ENCODE measurements at places on chromosomes 2 and 18.

- DNase-seq: no peak
Measured at GRCh38 chr18:25737710-25738311, 352.6 kb downstream of the SS18 start.

DNA sequence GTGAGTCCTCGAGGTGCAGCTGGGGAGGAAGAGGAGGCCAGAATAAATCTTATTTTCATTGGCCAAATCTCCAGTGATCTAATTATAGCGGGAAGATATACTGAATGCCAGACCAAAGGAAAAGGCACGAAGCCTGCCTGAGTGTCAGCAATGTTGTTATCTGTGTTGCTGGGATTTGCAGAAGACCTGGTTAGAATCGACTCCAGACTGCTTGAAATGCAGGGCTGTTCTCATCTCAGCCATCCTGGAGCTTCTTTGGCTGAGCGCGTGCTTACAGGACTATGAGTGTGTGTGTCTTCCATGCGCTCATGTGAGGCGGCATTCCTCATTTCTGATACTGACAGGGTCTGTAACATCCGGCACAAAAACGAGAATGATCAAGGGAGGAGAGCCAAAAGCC lies 81.2 kb downstream of the TSN start:
- no peak for DNase-seq

GRCh38 chr18:60020107-60020925 lies 120.5 kb downstream of the PMAIP1 start:
- no peak for DNase-seq

DNA sequence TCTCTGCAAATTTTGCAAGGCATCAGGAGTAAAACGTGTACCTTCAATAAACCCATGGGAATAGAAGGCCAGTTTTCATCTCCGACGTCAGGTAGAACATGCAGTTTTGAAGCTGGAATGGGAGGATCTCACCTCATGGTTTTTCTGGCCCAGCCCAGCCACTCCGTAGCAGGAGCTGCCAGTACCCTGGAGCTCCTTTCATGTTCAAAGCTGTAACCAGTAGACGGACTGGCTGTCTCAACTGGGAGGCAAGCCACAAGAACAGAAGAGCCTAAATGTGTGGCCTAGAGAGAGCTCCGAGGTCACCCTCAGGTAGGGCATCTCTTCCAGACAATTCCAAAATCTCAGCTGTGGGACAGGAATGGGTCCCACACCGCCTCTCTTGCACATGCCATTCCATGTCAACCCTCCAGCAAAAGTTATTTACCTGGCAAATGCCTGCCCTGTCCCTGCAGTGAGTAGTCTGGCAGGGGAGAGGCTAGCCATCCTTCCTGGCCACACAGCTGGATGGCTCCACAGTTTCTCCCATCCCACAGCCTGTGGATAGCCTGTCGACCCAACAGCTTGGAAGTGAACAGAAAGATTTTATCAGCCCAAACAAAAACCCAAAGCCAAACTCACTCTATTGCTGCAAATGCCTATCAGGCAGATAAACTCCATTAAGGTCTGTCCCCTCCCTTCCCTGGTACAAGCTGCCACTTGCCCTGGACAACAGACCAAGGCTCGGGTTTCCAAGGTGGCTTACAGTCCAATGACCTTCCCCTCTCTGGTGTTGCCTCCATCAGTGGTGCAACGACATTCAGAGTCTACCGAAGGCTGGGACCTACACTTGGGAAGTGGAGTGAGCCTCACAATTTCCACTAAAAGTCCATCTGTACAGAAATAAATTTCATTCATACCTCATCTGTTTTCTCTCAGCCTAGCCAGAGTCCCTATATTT lies 27.8 kb downstream of the CRACDL start:
- no peak for DNase-seq

DNA sequence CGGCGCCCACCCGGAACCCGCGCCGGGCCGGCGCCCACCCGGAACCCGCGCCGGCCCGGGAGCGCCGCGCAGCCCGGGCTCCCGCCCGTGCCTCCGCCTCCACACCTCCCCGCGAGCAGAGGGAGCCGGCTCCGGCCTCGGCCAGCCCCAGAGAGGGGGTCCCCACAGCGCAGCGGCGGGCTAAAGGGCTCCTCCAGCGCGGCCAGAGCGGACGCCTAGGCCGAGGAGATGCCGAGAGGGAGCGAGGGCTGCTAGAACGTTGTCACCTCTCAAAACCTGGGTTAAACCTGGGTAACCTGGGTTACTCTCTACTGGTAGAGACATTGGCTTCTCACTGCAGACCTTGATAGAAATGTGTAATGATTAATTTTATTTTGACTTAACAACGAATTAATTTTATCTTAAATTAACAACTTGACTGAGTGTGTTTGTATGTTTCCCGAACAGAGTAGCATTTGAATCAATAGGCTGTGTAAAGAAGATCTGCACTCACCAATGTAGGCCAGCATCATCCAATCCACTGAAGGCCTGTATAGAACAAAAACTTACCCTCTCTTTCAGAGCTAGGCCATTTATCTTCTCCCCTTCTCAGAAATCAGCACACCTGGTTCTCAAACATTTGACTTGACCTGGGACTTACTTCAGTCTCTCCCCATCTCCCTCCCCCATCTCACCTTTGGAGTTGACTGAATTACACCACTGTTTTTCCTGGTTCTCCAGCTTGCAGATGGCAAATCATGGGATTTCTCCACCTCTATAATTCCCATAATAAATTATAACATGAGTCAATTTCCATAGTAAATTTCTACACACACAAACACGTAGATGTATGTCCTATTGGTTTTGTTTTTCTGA lies 242.7 kb downstream of the ASXL3 start:
- no peak for DNase-seq

DNA sequence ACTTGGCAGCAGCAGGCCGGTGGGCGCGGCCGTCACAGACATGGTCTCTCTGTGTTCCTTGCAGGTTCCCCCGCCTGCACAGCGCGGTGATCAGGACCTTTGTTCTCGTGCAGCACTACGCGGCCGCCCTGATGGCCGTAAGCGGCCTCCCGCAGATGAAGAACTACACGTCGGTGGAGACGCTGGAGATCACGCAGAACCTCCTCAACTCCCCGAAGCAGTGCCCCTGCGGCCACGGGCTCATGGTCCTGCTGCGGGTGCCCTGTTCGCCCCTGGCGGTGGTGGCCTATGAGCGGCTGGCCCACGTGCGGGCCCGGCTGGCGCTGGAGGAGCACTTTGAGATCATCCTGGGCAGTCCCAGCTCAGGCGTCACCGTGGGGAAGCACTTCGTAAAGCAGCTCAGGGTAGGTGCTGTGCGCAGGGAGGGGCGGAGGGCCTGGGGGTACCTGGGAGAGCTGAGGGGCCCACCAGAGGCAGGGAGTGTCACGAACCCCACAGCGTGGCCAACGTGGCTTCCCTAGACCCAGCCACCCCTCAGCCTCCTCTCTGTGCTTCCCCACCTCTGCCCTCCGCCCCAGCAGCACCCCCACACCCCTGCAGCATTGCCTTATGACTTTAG lies 59.3 kb downstream of the NTSR2 start:
- no peak for DNase-seq

DNA sequence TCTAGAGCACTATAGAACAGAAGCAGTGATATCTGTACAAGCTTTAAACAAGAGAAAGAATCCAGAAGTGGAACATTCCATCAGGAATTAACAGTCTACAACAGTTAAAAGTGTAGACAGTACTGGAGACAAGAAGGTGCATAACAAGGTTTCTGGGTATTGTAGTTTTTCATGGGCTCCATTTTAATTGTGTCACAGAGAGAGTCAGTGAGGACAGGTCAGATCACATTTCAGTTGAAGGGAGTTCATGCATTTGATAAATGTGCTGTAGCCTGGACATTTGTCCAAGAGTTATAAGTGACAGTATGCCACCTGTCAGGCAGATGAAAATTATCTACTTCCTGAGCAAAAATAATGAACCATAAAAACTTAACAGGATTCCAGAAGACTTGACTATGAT lies 328.6 kb downstream of the CNTNAP5 start:
- DNase-seq: no peak

DNA sequence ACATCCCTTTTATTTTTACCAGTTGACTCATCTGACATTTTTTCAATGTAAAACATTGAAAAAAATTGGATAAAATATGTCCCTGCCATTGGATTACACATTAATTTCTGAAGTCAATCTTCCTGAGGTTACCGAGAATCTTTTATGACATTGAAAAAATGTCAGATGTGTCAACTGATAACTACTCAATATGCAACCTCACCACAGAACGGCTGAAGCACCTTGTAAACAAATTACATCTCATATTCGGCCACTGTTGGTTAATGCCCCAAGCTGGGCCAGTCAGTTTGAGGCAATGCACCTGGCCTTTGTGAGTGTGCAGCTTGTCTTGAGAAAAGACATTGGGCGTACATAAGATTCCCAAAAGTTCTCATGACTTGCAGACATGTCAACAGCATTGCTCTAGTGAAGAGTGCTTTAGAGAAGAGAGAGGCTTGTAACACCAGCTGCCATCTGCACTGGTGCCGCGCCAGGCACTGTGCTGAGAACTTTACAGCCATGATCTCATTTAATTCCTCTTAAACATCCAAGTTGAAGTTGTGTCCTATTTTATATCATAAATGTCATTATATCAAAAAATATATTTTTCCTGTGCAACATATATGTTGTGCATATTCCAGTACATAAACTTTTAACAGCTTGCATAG lies 112.7 kb upstream of the SLC35G4 start:
- no peak for DNase-seq

GRCh38 chr2:196331851-196332250 lies 160.5 kb upstream of the STK17B start:
- no peak for DNase-seq

- no peak for DNase-seq
Measured at GRCh38 chr2:222797261-222797660, 63.6 kb upstream of the ACSL3 start.

GRCh38 chr2:130834091-130834930 lies 2.4 kb upstream of the ARHGEF4 start:
- DNase-seq: no peak

DNA sequence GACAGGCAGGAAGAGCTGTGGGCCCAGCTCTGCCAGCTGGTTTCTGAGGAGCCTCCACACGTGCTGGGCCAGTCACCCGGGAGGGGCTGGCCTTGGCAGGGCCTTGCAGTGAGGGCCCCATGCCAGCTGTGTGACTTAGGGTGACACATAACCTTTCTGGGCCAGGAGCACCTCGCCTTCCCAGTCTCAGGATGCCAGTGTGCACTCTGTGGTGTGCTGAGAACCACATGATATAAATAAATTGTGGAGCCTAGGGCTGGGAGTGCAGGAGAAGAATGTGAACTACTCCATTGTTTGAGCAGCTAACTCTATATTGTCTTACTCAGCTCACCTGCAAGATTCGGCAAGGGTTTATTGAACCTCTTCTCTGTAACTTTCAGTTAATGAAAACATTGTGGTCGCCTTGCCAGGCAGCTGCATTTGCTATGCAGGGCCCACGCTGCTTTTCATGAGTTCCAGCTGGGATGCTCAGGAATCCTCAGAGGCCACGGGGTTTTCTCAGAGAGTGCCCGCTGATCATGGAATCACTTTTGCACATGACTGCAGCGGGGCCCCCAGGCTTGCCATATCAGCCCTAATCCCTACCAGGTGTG lies 222.3 kb downstream of the SH3RF3 start:
- no peak for DNase-seq

- no peak for DNase-seq
Measured at GRCh38 chr2:216650626-216651257, 17.5 kb downstream of the IGFBP2 start.

DNA sequence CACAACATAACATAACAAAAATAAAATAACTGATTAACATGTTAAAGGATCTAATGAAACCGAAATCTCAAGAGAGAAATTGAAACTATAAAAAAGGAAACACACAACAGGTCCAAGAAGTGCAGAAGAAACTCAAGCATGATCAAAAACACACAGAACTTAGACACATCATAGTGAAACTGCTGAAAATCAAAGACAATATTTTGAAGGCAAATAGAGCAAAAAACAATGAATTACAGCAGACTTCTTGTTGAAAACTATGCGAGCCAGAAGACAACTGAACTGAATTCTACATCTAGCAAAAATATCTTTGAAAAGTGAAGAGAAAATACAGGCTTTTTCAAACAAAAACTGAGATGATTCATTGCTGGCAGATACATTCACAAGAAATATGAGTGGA lies 61.3 kb downstream of the UGP2 start:
- DNase-seq: no peak

GRCh38 chr2:232927793-232928550 lies 57.9 kb downstream of the SNORC start:
- peak; percentile 71 for DNase-seq

- no peak for DNase-seq
Measured at GRCh38 chr2:156476850-156477206, 40.6 kb downstream of the GPD2 start.

GRCh38 chr2:235533616-235534385 lies 40.0 kb downstream of the AGAP1 start:
- DNase-seq: peak; percentile 67

- DNase-seq: peak; percentile 65
Measured at GRCh38 chr2:31274401-31275075, 40.6 kb downstream of the EHD3 start.

GRCh38 chr2:48248251-48248933 lies 281.6 kb upstream of the STON1 start:
- no peak for DNase-seq

DNA sequence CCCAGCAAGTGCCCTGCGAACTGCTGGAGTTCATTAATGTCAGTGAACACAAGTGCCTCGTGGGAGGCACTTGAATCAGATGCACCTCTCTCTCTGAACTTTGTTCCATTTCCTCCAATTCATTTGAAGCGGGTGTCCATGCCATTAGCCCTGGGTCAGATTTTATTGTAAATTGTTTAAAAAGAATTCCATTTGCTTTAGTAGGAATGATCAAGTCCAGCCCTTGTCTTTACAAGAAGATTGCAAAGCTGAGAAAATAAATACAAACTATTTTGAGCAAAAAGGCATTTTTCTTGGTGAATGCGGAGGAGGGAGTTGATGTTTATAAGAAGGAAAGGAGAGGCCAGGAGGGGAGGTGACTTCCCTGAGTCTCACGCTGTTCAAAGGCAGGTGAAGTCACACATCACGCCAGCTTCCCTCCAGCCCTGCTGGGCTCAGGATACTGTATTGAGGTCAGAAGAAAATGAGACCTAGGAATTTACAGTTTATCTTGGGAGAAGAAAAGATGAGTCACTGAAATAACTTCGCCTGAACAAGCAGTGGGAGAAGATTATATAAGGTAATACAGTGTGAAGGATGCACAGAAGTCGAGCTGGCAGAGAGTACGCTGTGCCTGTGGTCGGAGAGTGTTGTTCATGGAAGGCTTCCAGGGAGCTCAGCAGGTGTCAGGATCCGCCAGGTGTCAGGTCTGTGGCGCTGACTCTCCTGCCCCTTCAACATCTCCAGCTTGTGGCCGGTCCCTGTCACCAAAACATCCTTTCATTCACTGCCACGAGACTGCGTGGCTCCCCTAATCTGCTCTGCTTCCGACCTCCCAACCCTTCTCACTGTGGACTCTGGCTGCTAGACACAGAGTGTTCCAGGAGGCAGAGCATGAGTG lies 36.5 kb downstream of the EFR3B start:
- no peak for DNase-seq

Data from D341Med (cell line).